ENCODE measurements at places on chromosomes 7 and 10. TPM values are rescaled to one million over a fixed set of nuclear protein-coding genes. Genes with fewer than 3 reads are reported as not detected.

DNA sequence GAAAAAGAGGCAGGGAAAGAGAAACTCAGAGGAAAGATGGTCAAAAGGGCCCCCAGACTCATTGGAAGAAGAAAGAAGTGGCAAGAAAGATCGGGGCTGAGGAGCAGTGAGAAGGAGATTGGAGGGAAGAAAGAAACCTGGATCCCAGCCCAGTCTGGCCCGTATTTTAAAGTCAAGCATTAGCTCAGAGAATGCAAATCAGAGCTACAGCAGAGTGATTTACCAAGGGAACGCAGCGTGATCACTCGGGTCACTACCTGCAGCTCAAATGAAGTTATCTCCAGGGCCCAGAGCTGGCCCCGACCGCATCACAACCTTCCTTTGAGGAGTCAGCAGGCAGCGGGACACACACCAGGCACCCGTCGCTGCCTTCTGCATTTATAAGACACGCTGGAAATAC is 72.8 kb downstream of the CARD11 start:
- no peak for DNase-seq

HECW1 gene
- total RNA-seq, result 10.7 TPM

DNA sequence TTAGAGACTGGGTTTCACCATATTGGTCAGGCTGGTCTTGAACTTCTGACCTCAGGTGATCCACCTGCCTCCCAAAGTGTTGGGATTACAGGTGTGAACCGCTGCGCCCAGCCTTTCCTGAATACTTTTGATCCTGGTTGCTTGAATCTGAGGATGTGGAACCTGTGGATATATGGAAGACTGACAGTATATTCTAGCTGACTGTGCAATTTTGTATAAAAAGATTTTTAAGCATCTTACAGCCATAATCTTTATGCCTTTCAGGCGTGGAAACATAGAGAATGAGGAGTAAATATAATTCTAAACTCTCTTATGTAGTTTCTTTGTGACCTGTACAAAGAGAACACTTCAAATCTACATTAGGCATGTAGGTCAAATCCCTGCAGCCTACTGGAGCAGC is 16.2 kb downstream of the TSPAN14 start:
- DNase-seq, result no peak

GRCh38 chr10:89553064-89553734 is 17.8 kb upstream of the SLC16A12 start:
- no peak for DNase-seq

- DNase-seq, result no peak
Measured at GRCh38 chr7:20721086-20721810, 65.4 kb downstream of the SP8 start.

- DNase-seq, result no peak
Measured at GRCh38 chr7:39656415-39656814, 33.0 kb downstream of the RALA start.

GRCh38 chr7:149599636-149600206 is 102.1 kb upstream of the ZNF746 start:
- no peak for DNase-seq

DNA sequence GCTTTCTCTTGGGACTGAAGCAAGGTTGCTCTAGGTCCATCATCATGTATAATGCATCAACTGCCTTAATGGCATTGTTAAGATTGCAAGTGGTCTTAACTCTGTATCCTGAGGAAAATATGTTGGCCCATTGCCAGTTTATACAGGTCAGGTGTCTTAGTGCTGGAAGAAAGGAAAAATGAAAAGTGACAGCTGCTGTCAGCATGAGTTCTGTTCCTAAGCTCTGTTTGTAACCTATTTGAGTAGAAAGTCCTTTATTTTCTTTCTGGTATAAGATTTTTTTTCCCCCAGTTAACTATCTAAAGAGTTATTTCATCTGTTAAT is 127.2 kb downstream of the SRI start:
- no peak for DNase-seq

- no peak for DNase-seq
Measured at GRCh38 chr10:124906551-124907001, 35.3 kb upstream of the ZRANB1 start.

TMEM139 gene
- 0.59 TPM for total RNA-seq

SPDYE3 gene
- not detected for total RNA-seq

GRCh38 chr7:115183431-115184057 is 261.6 kb downstream of the MDFIC start:
- DNase-seq, result no peak

GRCh38 chr7:2111568-2111967 is 121.2 kb downstream of the MAD1L1 start:
- no peak for DNase-seq

CRYGN gene
- 1.4 TPM for total RNA-seq

DNA sequence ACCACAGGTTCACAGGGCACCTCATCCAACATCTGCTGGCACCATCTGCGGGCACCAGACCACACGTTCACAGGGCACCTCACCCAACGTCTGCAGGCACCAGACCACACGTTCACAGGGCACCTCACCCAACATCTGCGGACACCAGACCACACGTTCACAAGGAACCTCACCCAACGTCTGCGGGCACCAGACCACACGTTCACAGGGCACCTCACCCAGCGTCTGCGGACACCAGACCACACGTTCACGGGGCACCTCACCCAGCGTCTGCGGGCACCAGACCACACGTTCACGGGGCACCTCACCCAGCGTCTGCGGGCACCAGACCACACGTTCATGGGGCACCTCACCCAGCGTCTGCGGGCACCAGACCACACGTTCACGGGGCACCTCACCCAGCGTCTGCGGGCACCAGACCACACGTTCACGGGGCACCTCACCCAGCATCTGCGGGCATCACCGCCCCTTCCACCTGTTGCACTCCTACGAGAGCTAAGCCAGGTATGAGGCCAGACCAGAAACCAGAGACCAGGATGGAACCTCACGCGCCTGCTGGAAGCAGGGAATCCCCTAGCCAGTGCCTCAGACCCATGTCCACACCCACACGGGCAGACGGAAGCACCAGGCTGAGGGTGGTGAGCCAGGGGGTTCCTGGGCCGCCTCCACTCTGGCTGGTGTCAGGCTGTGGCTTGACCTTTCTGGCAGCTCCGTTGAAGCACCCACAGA is 182.8 kb downstream of the MAD1L1 start:
- DNase-seq, result no peak

SLC25A13 gene
- 34.7 TPM for total RNA-seq

PDE1C gene
- 24.0 TPM for total RNA-seq

LRRC17 gene
- 110 TPM for total RNA-seq

DNA sequence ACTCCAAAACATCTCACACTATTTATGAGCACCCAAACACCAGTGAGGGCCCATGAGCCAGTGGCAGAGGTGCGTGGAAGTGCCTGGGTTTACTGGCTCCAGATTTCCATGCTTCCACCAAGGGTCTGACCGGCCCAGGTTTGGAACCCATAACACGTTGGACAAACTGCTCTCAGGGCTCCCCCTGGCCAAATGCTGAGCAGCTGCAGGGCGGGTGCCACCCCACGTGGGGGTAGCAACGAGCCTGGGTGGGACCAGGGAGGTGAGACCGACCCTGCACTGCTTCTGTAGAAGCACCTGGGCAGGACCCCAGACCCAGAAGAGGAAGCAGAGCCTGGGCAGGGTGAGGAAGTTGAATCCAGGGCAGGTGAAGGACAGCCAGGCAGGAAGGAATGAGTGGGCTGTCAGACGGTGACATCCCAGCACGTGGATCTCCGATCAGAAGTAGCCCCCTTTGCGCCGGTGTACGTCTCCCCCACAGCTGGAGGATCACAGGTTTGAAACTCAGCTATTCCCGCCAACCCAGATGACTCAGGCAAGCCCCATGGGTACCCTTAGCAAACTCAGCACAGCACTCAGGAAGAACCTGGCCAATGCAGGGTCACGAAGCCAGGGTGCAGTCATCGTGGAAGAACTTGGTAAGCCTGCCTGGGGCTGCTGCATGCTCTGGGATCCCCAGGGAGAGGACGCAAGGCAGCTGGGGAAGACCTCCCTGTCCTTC is 100.4 kb upstream of the DDC start:
- no peak for DNase-seq

DNA sequence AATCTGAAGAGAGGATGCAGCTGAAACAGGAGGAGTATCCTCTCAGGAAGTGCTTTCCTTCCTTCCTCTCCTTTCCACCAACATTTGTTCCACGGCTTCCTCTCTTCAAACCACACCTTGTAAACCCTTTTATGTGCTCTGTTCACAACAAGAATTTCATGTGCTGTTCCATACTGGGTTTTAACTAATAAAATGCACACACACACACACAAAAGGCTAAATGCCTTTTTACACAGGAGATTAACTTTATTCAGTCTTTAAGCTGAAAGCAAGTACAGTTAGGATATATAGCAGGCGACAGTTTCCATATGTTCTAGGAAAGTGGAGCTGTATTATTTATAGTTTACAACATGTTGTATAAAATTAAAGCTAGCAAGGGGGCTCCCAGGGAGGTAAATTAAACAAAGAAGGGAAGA is 106.7 kb downstream of the REEP3 start:
- DNase-seq, result no peak

VIPR2 gene
- total RNA-seq, result 11.3 TPM

- no peak for DNase-seq
Measured at GRCh38 chr7:1675036-1675671, 5.1 kb downstream of the ELFN1 start.

DNA sequence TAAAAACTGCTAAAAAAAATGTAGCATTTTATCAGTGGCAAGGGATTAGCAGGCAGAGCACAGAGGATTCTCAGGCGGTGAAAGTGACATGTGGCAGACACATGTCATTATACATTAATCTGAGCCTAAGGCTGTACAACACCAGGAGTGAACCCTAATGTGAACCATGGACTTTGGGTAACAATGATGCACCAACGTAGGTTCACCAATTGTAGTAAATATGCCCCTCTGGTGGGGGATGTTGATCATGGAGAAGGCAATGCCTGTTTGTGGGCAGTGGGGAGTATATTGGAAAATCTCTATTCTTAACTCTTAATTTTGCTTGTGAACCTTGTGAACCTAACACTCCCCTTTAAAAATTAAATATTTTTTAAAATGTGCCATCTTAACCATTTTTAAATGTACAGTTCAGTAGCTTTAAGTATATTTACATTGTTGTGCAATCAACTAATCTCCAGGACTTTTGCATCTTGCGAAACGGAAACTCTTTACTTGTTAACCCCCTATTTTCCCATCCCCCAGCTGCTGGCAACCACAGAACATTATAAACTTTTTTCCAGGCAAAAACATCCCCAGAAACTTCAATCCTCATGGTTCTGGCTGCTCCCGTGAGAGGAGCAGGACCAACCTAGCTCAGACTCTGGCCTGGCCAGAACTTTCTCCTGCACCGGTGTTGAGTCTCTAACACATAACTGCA is 29.9 kb downstream of the LRRC20 start:
- no peak for DNase-seq

- no peak for DNase-seq
Measured at GRCh38 chr7:7565746-7566650, 686 bp upstream of the MIOS start.

DNA sequence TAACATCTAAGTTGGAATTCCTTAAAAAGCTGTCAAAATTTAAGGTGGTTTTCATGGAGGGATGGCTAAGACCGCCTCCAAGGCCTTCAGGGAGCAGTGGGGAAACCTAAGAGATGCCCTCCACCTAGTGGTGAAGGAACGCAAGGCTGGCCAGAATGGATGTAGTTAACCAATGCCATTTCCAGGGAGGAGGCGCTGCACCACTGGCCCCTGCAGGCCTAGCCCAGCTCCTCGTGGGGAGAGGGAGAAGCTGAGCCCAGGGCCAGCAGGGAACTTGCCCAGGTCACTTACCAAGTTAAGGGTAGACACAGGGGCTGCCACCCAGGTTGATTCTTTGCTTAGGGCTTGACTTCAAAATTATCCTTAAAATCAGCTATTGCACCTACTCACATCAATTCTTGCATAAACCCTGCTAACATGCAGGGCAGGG is 32.0 kb downstream of the FIGNL1 start:
- peak; percentile 85 for DNase-seq

- DNase-seq, result no peak
Measured at GRCh38 chr7:100211342-100211780, 8.4 kb upstream of the PVRIG start.

DNA sequence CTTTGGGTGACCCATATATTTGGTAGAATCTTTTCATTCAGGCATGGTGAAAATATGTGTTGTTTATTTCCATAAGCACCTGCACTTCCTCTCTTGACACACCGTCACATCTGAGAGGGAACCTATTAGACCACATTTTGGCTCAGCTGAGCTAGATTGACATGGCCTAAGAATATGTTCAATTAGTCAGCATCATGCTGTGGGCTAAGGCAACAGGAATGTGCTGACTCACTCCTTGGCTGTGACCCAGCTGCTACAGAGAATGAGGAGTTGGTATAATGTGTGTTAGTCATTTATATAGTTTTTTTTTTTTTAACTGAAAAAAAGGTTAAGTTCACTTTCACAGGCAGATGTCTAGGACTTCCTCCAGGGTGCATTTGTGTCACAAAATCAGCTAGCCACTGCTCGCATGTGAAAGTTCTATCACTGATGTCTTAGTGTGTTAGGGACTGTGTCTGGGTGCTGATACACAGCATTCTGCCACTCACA is 180.6 kb downstream of the SEMA3E start:
- DNase-seq, result no peak

KCNMA1 gene
- 95.0 TPM for total RNA-seq

DNA sequence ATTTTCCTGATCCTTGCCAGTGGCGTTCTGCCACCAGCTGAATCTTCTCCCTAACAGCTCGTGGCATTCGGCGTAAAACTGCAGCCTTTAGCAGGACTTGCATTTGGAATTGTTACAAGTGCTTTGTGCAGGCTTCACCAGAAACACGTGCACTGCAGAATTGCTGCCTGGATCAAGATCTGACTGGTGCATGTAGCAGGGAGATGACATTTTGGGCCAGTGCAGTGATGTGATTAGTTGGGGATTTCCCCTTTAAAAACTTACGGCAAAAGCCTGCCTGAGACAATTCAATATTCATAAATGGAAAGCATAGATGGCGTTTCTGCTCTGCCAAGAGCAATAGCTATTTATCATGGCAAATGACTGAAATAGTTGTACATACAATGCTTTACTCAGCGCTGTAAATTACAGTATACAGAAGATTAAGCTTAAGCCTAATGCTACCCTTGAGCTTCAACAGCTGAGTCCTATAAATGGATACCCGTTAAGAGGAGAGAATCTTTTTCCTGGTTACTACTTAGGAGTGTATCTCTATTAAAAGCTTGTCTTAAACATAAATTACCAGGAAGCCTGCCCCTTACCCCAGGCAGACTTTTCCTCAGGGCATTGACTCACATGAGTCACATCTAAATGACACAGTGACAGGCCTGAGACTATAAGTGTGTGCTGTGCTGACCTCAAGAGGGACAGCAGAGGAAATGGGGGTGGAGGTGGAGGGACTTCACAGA is 106.3 kb downstream of the ATXN7L1 start:
- peak; percentile 88 for DNase-seq

TMEM236 gene
- 0.44 TPM for total RNA-seq

DNA sequence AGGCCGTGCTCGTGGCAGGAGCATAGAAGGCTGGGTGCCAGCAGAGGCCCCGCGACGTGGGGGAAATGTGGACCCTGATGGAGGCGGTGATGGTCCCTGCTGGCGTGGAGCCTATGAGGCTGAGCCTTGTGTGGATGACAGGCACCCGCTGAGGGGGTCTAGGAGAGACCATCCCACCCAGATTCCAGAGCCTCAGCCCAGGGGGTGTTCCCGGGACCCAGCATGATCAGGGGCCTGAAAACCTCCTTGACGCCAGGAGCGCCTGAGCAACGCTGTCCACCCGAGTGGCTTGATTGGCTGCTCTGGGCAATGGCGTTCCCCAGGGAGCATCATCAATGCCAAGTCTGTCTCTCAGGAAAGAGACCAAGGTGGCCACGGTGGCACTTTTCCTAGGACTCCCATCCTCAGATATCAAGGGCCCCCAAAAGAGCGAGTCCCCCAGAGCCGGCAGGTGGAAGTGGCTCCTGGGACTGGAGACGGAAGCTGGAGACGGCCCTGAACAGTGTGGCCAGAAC is 61.1 kb downstream of the PWWP2B start:
- no peak for DNase-seq
